ENCODE measurements at places on chromosomes 5 and 9.

DNA sequence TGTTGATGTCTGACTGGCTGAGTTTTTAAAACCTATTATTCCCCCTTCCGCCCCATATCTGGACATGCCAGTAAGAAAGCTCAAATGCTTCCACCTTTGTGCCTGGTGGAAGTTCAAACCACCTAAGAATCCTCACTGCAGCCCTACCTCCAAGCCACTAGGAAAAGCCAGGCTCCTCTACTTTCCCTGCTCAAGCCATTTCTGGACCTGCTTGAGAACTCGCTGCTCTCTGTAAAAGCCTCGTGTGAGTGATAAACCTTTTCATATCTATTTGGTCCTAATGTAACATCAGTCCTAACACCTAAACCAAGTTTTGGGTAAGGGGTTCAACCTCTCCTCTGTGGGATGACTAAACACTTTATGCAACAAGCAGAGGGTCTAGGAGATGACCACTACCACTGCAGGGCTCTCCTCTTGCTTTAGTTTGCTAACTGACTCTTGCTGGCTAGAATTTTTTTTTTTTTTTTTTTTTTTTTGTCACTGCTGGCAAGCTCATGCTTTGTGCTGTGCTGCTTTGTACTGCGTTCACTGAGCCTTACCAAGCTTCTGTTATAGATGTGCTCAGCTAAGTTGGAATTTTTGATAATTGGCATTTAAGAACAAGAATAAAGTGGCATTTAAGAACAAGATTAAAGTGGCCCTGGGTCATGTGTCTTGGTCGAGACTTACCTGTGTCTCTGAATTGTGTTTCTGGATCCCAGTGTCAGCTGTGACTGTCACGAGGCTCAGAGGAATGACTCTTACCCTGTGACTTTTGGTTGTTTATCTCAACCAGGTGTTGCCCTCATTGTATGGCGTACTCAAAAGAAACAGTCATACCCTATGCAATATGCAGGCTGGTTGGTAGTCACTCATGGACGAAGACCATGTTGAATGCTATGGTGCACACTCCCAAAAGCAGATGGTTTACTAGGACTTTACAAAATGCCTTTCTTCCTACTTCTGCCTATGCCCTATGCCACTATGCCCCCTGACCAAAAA, 19.5 kb downstream of the TRIM32 start:
- no peak for DNase-seq

- DNase-seq: no peak
These were observed 238.6 kb upstream of the ANKRD55 start for GRCh38 chr5:56471707-56472106.

- no peak for DNase-seq
These were observed 192.6 kb downstream of the ESM1 start for GRCh38 chr5:54792611-54793404.

DNA sequence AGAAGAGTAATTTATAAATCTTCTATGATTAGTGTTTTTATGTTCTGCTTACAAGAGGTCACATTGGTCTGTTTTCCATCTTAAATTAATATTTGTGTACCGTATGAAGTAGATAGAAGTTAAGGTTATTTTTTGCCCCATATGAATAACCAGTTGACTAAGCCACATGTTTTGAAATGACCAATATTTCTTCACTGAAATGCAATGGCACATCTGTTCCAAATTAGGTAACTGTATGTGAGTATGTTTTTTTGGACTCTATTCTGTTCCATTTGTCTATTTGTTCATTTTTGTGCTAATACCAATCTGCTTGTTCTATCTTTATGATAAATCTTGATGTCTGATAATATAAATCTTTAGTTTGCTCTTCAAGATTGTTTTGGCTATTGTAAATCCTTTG, 17.7 kb downstream of the JAK2 start:
- DNase-seq: no peak

GRCh38 chr5:146820987-146821386, 57.6 kb downstream of the PPP2R2B start:
- DNase-seq: no peak

- no peak for DNase-seq
These were observed 162.5 kb downstream of the COL23A1 start for GRCh38 chr5:178427576-178428197.

GRCh38 chr5:16518606-16519005, 53.0 kb upstream of the ZNF622 start:
- DNase-seq: no peak

DNA sequence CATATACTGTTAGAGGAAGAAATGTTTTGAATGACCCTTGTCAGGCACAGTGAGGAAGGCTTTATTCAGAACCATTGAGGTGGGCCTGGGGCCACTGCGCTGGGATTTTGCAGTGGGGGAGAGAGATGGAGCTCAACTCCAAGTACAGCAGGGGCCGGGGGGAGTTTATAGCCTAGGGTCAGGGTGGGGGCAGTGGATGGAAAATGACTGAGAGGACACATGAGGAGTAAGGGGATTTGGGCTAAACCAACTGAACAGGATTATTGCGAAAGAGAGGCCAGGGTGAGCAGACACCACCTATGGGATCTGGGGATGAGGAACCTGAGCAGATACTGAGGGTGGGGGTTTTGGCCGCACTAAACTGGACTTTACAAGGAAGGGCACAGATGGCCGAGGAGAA, 6.3 kb downstream of the CEP72 start:
- DNase-seq: no peak

DNA sequence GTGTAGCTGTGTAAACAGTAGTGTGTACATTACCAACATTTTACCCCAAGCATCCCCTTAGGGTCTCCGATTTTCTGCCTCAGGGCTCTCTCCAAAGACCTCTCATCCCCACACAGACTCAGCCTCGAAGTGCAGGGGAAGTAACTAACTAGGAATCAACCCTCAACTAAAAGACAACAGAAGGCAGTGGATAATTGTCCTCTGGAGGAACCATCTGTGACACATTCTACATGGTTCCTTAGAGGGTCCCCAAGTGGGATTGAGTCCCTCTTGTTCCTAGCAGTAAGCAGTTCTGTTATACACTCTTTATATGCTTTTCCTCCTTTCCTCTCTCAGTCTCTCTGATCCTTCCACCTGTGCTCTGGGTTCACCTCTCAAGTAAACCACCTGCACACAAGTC, 157.2 kb downstream of the SV2C start:
- DNase-seq: no peak

- DNase-seq: no peak
These were observed 11.7 kb upstream of the IRF1 start for GRCh38 chr5:132501961-132502931.

Data from activated T-helper 1 cell treated with Interleukin-2 at 50 U/mL for 16 hours (primary cell).